ENCODE measurements at places on chromosomes 13 and 19.

DNA sequence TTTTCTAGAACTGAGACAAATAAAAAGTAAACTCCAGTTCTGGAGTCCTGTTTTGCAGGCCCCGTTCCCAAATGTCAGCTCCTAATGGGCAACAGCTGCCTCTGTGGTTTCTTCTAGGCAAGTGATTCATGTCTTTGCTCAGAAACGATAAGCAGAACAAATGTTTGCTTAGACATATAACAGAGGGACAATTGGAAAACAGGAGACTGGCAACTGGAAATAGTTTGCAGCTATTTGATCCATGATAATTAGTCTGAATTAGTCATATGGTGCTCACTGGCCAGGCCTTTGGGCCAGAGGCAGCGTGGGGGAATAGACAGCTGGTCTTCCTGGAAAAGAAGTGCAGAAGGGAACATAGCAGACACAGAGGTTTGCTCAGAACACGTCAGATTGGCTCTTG is 29.2 kb upstream of the TSHZ3 start:
- DNase-seq: no peak

GRCh38 chr19:3514930-3515329 is 8.8 kb downstream of the FZR1 start:
- no peak for DNase-seq

- no peak for DNase-seq
Measured at GRCh38 chr13:110129539-110130186, 177.3 kb downstream of the COL4A1 start.

- peak; percentile 22 for DNase-seq
Measured at GRCh38 chr19:51365211-51365964, 800 bp downstream of the ETFB start.

DNA sequence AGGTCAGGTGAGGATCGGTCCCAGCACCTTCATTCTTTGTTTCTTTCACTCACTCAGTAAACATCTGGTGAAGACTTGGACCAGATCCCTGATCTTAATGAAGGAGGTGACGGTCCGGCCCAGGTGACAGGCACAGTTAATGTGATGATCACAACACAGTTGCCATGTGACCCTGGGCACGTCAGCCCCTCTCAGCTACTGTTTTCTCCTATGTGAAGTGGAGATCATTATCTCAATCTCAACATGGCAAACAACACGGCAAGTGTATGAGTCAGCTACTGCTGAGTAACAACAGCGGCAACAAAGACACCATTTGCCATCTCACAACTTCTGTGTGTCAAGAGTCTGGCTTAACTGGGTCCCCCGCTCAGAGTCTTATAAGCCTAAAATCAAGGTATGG is 74.6 kb downstream of the GNG7 start:
- peak; percentile 30 for DNase-seq

GRCh38 chr13:49539313-49539712 is 43.6 kb downstream of the PHF11 start:
- DNase-seq: no peak

- DNase-seq: no peak
Measured at GRCh38 chr19:21322528-21322927, 6.7 kb downstream of the ZNF708 start.

DNA sequence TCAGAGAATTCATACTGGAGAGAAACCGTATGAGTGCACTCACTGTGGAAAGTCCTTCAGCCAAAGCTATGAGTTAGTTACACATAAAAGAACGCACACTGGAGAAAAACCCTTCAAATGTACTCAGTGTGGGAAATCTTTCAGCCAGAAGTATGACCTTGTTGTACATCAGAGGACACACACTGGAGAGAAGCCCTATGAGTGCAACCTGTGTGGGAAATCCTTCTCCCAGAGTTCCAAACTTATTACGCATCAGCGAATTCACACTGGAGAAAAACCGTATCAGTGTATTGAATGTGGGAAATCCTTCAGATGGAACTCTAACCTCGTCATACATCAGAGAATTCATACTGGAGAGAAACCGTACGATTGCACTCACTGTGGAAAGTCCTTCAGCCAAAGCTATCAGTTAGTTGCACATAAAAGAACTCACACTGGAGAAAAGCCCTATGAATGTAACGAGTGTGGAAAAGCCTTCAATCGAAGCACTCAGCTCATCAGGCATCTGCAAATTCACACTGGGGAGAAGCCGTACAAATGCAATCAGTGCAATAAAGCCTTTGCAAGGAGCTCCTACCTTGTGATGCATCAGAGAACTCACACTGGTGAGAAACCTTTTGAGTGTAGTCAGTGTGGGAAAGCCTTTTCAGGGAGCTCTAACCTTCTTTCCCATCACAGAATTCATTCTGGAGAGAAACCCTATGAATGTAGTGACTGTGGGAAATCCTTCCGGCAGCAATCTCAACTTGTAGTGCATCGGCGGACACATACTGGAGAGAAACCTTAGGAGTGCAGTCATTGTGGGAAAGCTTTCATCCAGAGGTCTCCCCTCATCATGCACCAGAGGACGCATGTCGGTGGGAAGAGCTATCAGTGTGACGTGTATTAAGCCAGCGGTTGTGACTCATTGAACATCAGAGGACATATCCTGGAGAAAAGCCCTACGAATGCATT is 16.5 kb upstream of the ZNF8 start:
- no peak for DNase-seq

DNA sequence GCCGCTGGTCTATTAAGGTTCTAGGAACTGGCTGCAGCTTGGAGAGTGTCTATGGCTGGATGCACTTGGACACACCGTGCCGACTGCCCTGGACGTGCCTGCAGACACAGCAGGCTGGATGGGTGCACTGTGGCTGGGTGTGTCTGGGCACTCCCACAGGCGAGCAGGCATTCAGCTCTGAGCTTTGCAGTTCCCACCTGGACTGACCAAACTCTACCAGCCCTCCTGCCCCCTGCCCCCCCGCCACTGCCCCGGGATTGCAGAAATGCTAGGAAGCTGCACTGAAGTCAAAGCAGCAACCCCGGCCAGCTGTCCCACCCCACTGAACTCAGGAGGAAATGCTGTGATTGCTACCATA is 7.0 kb upstream of the LRP3 start:
- DNase-seq: no peak

- DNase-seq: no peak
Measured at GRCh38 chr13:98129059-98129746, 13.7 kb upstream of the FARP1 start.

- no peak for DNase-seq
Measured at GRCh38 chr13:100517135-100517534, 71.5 kb downstream of the GGACT start.

DNA sequence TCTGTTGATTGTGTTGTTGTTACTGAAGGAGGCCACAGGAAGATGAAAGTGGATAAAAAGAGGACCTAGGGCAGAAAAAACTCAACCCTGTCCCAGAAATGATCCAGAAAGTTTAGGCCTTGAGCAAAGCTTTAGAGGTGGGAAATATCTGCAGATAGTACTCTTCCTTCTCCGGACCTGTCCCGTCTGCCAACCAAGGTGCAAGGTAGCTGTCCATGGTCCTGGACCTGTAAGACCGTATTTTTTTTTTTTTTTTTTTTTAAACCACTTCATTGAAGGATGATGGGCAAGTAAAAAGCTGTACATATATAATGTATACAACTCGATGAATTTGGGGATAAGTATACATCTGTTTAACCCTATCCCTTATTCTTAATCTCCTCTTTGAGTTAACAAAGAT is 225.9 kb downstream of the OLFM4 start:
- DNase-seq: no peak

DNA sequence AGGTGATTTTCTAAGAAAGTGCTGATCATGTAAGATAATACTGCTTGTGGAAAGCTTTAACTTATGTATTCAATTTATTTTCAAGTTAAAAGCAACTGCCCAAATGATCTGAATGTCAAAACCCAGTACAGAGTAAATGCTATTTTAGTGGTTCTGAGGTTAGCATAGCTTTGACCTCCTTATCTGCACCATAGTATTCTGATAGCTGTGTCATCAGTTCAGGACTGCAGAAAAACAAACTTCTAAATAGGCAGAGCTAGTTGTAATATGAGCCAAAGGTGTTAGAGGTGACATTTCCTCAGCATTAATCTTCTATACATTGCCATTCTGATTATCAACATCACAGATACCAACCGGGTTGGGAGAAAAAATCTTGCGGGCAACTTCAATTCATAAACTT is 758.7 kb downstream of the SLITRK5 start:
- DNase-seq: no peak

DNA sequence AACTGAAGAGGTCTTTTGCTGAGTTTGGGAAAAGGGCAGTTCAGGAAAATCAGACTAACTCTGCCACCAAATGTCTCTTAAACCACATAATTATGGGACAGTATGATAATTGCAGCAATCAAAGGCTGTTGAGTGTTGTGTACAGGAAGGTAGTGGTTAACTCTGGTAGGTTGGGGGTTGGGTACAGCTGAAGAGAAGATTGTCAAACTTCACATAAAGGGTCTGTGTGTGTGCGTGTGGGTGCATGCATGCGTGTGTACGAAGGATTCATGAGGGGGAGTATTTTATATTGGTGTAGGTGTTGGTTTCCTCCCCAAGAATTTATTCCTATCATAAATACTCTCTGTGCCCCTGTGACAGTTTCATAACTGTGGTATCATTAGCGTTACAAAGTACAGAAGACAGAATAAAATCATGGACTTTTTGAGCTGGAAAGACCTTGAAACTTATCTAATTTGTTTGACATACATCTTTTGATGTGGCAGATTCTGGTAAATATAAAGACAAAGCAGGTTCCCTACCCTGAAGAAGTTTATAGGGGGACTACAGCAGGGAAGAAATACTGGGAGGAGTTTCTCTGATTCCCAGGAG is 94.1 kb downstream of the PCCA start:
- no peak for DNase-seq

DNA sequence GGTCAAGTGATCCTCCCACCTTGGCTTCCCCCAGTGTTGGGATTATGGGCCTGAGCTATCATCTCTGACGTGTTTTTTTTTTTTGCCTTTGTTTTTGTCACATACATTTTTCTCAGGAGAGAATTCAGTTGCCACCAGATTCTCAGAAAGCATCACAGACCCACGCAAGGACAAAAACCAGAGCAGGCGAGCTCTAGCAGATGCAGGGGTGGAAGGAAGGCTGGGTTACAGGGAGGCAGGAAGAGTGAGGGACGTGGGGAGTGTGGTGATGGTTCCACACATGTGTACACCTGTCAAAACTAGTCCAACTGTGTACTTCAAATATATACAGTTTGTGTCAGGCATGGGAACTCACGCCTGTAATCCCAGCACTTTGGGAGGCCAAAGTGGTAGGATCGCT is 4.3 kb downstream of the TMEM161A start:
- DNase-seq: no peak

DNA sequence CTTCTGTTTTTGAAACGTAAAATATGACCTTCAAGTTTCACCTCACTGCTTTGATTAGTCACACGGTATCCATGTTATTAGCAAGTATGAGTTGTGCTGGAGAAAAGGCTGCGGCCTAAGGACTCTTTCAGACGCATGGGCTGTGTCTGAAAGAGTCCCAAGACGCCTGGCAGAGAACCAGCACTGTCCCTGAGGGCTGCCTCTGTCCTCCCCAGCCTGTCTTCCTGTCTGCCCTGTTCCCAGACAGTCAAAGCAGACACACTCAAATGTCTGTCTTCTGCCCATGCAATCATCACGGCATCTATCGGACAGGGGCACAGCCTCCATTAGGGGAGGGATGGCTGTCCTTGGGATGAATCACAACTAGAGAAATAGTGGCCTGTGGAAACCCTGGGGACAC is 65.5 kb downstream of the DPY19L3 start:
- DNase-seq: no peak

GRCh38 chr13:53623146-53623545 is 594.5 kb downstream of the OLFM4 start:
- no peak for DNase-seq

DNA sequence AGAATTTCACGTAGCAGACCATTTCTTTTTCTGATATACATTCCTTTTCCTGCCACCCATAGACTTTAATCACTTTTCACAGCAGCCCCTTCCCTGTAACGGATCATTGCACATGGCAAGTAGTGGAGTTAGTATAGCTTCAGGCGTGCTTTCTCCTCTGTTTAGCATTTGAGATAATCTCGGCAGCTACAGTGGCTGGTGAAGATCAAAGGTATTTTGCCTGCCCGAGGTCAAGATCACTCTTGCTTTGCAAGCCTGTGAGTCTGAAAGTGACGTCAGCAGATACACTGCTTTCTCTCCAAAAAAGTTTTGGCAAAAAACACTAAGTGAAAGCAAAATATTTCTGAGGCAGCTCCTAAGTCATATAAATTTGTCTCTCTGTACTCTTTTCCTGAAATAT is 260.0 kb downstream of the NDFIP2 start:
- DNase-seq: no peak

DNA sequence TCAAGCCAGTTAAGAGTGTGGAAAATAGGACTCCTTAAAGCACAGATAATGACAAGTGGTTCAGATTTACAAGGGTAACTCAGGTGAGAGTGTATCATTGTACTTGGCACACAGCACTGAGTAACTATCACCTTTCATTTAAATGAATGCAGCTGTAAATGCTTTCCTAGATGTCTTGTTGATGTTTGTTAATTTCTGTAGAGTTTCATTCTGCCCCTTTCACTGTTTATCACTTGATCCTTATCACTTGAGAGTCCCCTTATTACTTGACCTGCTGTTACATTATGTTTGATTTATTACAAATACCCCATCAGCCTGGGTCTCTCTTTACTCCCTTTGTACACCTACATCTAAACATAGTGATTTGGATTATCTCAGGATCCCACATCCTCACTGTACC is 38.1 kb upstream of the ZNF527 start:
- no peak for DNase-seq

- DNase-seq: no peak
Measured at GRCh38 chr13:43782686-43783085, 4.1 kb downstream of the ENOX1 start.

DNA sequence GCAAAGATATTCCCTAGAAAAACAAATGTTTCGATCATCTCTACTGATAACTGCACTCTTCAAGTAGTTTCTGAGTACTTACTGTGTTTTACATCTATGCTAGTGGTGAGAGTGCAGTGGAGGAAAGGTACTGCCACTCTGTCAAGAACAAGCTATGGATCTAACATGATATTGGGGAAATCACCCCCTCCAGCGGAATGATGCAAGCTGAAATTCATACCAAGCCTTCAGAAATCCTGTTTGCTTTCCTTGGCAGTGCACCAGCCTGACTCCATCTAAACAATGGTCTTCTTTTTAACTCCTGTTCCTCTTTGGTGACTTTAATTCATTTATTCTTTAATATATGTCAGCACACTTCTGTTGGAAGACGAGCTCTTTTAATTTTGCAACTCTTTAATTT is 238.0 kb downstream of the PCDH9 start:
- no peak for DNase-seq
